SHP77 treated with DMSO at 0.1 percent for 48 hours (cell line): ENCODE measurements at places on chromosomes 3 and 15.
A peak's percentile ranks its signal among the peaks of the same experiment; 100 is the strongest.

DNA sequence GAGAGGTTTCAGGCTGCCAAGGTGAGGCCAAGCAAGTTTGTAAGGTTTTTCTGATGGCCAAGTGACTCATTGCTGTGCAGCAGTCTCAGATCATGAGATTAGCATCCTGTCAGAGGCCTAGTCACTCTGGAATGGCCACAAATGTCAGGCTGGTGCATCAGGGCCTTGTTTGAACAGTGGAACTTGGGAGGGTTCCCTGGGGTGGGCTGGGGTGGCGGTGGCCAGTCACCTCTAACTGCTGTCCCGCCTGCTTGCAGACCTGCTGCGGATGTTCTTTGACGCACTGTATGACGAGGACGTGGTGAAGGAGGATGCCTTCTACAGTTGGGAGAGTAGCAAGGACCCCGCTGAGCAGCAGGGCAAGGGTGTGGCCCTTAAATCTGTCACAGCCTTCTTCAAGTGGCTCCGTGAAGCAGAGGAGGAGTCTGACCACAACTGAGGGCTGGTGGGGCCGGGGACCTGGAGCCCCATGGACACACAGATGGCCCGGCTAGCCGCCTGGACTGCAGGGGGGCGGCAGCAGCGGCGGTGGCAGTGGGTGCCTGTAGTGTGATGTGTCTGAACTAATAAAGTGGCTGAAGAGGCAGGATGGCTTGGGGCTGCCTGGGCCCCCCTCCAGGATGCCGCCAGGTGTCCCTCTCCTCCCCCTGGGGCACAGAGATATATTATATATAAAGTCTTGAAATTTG lies 2.8 kb upstream of the FAM131A start:
- no peak for DNase-seq

GRCh38 chr3:24526640-24527212 lies 32.1 kb upstream of the THRB start:
- no peak for DNase-seq

GRCh38 chr3:186108106-186108940 lies 566 bp downstream of the ETV5 start:
- peak; percentile 12 for DNase-seq

GRCh38 chr15:45276831-45277230 lies 24.8 kb downstream of the SLC28A2 start:
- peak; percentile 21 for DNase-seq

DNA sequence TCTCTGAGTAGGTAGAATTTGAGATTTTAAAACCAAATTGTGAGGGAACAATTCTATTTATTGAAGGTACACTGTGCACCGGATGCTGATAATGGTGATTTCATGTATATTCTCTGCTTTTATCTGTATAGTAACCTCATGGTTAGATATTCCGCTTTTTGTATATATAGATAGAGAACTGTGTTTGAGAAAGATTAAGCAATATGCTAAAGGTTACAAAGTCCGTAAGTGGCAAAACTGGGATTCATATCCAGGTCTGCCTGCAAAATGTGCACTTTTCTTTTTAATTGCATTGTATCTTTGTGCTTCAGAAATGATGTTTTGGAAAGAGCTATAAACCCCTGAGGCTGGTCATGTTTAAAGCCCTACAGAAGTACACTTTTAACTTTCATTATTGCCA lies 635.4 kb upstream of the NECTIN3 start:
- DNase-seq: no peak

- DNase-seq: no peak
These were observed 26.8 kb downstream of the KLHL25 start for GRCh38 chr15:85767785-85768529.

DNA sequence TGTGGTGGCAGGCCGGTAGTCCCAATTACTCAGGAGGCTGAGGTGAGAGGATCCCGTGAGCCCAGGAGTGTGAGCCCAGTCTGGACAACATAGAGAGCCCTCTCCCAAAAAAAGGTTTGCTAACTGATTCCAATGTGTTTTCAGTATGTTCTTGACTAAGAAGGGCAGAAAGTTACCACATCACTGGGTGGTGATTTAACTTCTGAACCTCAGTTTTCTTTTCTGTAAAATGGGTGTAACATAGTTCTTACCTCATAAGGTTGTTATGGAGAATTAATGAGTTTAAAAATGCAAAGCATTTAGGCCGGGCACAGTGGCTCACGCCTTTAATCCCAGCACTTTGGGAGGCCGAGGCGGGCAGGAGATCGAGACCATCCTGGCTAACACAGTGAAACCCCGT lies 28.5 kb upstream of the RAF1 start:
- DNase-seq: no peak

DNA sequence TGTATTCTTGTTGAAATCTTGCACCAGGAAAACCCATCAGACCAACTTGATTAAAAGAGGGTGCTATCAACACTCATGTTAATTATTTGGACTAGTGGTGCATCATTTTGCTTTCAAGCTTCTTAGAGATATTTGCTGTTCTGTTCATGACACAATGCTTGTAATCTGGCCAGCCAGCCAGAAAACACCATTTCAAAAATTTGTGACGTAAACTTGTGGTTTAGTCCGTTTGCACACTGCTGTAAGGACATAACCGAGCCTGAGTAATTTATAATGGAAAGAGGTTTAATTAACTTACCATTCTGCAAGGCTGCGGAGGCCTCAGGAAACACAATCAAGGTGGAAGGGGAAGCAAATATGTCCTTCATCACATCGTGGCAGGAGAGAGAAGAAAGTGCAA lies 374.3 kb upstream of the TGFBR2 start:
- DNase-seq: no peak

DNA sequence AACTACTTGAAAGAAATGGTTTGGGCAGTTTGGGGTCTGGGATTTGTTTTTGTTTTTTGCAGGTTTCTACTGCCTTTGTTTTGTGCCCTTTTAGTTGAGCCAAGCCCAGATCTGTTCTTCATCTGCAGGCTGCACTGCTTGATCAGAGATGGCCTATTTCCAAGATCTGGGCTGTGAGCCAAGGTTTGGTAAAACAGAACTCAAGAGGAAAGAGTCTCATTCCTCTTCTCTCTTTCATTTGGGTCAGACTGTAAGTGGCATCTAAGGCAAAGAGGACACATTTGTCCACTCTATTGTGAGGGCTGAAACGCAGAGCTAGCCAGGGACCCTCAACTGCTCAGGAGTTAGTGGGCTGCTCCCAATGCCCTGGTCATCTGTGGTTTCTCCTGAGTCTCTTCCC lies 104.4 kb upstream of the UBE3A start:
- DNase-seq: peak; percentile 1

GRCh38 chr3:31219131-31219843 lies 313.4 kb upstream of the STT3B start:
- no peak for DNase-seq

DNA sequence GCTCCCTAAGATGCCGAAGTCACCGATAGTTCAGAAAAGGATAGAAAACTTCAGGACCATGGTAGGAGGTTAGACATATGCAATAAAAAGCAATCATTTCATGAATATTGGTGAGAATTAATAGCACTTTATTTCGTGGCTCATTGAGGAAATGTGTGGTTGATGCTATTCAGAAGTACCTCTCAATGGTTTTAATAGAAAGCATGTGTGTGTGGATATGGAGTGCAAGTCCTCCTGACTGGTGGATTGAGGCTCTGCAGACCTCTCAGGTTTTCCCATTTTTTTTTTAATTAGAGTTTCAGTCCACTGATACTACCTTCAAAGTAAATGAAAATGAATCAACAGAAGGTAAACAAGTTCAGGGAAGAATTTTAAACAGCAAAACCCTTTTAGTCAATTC lies 384.3 kb upstream of the RARB start:
- no peak for DNase-seq

GRCh38 chr3:161212906-161213305 lies 8.2 kb upstream of the NMD3 start:
- no peak for DNase-seq

DNA sequence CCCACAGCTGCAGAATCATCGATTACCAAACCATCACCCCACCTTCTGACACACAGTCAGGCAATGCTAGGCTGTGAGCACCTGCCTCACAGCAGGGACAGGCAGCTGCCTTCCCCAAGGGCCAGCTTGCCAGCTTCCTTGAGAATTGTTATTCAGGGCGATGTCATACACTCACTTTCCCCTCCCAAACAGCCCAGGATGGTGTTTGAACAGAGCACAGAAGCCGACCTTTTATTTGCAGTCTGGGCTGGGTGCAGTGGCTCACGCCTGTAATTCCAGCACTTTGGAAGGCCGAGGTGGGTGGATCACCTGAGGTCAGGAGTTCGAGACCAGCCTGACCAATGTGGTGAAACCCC lies 84.5 kb upstream of the HERC1 start:
- DNase-seq: peak; percentile 53

- no peak for DNase-seq
These were observed 23.0 kb downstream of the SLC12A8 start for GRCh38 chr3:125189378-125190165.

GRCh38 chr15:74307827-74308811 lies 59.3 kb downstream of the CYP11A1 start:
- peak; percentile 24 for DNase-seq

DNA sequence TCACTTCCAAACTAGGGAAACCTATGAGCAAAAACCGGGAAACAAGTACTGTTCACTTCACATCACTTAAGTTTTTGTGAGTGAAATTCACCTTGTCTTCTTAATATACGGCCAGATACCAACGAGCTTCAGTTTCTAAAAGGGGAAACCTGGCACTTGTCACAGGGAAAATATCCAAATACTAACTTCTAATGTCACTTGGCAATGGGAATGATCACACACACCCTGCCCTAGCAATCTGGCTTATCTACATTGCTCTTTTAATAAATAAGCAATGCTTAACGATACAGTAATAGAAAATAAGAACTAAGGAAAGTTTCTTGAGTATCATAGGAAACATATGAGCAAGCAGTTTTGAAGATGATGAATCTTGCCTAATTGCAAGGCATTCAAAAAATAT lies 34.6 kb upstream of the PLOD2 start:
- DNase-seq: no peak

DNA sequence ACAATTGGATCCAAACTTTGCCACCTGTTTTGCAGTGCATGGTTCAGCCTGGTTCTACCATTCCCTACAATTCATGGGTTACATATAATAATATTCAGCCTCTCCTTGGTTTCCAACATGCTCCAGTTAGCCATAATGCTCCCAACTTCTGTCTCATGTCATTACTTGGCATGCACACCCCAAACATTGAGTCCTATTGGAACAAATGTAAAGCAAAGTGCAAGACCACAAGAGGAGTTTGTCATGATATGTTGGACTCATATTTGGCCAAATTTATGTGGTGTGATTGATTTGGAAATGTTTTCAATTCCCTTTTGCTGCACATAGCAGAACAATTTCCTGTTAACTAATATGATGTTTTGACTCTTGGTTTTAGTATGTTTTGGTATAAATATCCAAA lies 50.2 kb downstream of the KCNAB1 start:
- DNase-seq: no peak

DNA sequence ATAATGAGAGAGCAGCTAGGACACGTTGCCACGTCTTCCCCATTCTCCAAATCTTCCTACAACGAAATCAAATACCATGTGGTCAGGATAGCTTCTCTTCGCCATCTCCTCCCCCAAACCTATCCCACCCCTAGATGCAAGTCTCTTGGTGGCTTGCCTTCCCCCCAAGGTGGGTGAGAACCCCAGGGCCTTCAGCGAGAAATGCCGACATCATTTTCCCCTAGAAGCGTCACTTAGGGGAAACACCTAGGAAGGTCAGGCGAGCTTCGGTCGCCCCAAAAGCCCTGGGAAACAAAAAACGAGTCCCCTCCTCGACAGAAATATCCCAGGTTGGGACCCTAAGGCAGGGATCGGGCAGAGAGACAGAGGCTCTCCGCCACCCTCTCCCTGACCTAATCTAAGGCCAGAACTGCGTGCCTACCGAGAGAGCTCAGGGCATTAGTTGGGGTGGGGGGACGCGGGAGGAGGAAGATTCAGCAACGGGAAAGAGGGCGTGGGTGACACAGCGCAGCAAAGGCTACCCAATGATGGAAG lies 502 bp downstream of the DPH3 start:
- DNase-seq: no peak

DNA sequence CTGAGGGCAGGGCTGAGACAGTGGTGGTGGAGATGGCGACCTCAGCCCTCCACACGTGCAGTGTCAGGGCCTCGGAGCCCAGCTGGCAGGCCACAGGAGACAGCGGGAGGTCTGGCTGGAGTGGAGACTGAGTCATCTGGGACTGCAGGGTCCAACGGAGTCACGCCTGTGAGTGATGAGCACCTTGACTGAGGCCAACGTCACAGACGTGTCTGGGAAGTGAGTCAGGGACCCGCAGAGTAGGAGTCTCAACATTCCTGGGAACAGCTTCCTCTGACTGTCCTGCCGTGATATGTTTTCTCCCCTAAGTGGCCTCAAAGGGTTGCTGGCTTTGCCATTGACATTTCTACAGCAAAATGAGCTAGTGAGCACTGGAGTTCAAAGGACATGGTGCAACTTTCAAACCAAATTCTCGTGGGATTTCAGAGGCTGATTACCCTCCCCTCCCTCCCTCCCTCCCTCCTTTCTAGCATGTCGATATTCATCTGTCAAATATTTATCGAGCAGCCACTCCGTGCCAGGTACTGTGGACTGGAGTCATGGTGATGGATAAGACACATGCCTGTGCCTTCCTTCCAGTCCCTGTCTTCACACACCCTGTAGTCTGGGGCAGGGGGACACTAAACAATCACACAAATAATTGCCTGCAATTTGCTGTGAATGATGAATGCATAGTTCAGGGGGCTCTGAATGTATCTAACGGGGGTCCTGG lies 53.3 kb upstream of the AMOTL2 start:
- DNase-seq: no peak

DNA sequence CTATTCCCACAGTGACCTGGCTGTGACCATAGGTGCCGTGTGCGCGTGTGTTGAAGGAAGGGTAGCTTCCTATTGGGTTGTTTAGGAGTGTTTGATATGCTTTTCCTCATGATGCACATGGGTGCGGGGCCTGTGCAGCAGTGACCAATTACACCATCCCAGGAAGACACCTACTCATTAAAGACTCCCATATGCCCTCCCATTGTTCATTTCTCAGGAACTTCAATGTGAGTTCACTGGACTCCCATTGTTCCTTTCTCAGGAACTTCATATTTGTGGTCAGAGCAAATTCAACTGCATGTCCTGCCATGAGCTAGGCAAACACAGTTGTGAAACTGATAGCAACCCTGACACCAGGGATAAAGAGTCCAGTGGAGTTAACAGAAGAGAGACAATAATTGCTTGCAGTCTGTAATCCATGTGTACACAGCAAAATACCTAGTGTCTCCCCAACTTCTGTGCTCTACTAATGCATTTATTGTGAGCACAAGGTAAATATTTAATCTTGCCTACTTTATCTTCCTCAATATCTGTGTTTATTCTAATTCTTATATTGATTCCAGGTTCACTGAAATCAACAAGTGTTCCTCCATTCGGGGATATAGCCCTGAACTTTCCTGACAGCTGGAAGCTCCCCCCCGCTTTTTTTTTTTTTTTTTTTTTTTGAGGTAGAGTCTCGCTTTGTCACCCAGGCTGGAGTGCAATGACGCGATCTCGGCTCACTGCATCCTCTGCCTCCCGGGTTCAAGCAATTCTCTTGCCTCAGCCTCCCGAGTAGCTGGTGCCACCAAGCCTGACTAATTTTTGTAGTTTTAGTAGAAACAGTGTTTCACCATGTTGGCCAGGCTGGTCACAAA lies 57.5 kb upstream of the GCNT3 start:
- no peak for DNase-seq

- DNase-seq: no peak
These were observed 106.7 kb upstream of the FHIT start for GRCh38 chr3:61357902-61358301.
